Amniotic stem cell (primary cell): ENCODE measurements at places on chromosomes 5 and 9.

DNA sequence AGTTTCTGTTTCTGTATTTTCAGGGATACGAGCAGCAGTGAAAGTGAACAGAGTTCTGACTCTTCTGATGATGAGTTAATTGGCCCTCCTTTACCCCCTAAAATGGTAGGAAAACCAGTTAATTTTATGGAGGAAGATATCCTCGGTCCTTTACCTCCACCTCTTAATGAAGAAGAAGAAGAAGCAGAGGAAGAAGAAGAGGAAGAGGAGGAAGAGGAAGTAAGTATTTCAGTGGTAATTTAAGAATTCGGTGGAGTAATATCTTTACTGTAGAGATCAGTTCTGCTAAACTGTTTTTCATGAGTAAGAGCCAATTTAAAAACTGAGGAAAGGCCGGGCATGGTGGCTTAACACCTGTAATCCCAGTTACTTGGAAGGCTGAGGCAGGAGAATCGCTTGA is 17.2 kb downstream of the WDR70 start:
- DNase-seq, result no peak

GRCh38 chr5:172453986-172454357 is 353 bp downstream of the SH3PXD2B start:
- no peak for DNase-seq

- no peak for DNase-seq
Measured at GRCh38 chr5:14245132-14245925, 102.2 kb downstream of the TRIO start.

DNA sequence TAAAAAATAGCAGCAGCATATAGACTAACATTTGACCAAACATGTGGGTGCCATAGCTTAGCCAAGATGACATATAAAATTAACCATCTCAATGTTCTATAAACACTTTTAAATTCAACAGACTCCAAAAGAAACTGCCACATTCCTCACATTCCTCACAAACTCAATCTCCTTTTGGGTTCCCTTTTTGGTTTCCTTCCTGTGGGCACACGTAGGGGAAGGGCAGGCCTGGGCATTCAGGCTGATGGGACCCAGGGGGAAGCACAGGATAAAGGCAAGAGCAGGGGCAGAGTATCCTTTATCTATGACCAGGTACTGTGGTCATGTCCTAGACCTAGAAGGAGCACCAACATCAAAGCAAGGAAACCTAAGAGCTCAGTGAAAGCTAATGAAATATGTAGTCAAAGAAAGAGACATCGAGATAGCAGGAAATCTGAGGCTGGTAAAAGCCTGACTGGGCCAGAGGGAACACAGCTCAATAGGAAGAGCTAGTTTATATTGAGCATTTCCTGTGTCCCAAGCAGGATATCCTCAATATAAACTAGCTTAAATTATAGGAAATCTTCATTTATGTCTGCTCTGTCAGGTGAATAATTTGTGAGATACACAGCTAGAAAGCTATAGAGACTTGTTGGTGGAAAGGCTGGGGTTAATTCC is 13.6 kb upstream of the ERAP1 start:
- DNase-seq, result no peak

DNA sequence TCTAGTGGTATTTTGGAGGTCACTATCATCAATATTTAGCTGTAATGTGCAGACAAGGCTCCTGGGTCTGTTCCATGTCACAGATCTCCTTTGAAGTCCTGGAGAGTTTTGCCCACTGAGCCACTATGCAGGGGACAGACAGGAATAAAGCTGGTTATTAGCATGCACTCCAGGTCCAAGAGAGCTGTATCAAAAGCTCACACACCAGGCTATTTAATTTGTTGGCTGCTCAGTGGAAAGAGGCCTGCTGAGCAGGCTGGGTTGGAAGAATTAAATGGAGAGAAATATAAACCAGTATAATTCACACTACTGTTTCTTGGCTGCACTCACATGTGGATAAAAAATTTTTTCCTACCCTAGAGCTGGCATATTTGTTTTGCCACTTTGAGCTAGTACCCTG is 113.8 kb upstream of the TAF11L2 start:
- DNase-seq, result no peak

DNA sequence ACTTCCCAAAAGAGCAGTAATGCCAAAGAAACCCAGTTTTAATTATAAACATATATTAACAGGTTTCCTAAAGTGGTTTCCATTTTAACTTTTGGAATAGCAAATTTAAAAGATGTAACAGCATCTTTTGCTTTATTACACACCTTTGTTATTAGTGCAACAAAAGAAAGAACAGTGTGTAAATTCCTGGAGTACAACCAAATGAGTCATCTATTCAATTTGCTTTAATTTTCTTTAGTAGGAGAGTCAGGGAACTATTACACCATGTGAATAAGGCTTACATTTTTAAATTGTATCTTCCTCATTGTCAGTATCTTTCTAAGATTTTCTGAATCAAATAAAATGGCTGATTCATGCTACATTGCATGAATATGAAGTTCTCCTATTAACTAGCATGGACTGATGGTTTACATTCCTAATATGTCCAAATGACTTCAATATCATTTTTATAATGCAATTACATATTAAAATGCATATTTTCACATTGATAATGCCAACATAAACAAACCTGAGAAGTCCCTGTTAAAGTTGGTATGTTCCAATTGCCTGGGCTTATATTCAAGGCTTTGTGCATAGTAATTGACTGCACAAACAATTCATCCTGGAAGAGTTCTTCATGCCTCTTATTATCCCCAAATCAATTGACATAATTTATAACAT is 22.5 kb downstream of the EDIL3 start:
- no peak for DNase-seq
